ENCODE measurements at places on chromosomes 7 and 10. TPM values are rescaled to one million over a fixed set of nuclear protein-coding genes. Genes with fewer than 3 reads are reported as not detected.

The YAE1 gene
- polyA plus RNA-seq: 23.7 TPM

GRCh38 chr7:25024066-25024465 is 44.1 kb upstream of the OSBPL3 start:
- no peak for DNase-seq

DNA sequence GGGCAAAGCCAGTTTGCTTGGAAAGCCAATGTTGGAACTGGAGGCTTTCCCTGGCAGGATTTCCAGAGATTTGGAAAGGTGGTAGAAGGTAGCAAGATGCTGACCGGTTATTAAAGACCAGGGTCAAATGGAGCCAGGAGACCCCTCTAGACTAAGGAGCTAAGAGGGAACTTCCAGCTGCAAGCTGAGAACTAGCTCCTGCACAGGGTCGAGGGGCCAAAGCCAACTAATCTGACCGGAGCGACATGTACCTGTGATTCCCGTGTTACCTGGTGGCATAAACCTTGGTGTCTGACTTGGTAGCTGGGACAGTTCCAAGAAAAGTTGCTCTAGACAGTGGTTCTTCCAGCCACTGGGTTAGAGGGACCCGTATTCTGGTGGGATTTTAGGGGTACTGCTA is 41.8 kb downstream of the SPDYE5 start:
- DNase-seq: no peak

The STK31 gene
- polyA plus RNA-seq: 1.2 TPM

GRCh38 chr10:80068270-80068669 is 10.2 kb upstream of the TMEM254 start:
- DNase-seq: no peak

The GTPBP4 gene
- 33.1 TPM for polyA plus RNA-seq

GRCh38 chr7:13099154-13099795 is 411.8 kb downstream of the ARL4A start:
- DNase-seq: no peak

The NUDT13 gene
- 2.8 TPM for polyA plus RNA-seq

The CRPPA gene
- polyA plus RNA-seq: not detected
